IMR-90 (cell line): ENCODE measurements at places on chromosomes 2 and 18. TPM values are rescaled to one million over a fixed set of nuclear protein-coding genes. Genes with fewer than 3 reads are reported as not detected.
A peak's percentile ranks its signal among the peaks of the same experiment; 100 is the strongest.

Gene SLC9A2
- not detected in 2 replicates for total RNA-seq

Gene SULT1C2
- not detected in 2 replicates for total RNA-seq

Gene SIX3
- total RNA-seq = not detected in 2 replicates

Gene TDRD15
- total RNA-seq = not detected in 2 replicates

Gene KCNG3
- under 0.01 TPM in 1 of 2 replicates, not detected in the other for total RNA-seq

DNA sequence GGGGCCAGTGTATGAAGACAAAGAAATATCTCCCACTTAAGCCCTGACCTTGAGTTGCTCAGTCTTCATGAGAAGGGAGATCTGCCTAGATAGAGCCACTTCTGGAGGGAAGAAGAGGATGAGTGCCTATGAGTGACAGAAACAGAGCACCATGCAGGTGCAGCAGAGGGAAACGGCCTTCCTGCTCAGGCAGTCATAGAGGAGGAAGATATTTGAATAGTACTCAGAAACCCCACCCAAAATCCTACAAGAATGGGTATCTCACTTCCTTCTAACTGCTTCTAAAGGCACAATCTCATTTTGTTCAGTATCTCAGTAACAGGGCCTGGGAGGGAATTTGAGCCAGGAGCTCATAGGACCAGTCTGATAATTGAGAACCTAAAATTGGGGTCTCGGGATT lies 339.3 kb downstream of the ALK start:
- no peaks in the 10 kb centered on the region for H3K36me3 ChIP-seq
- DNase-seq = no peak
- peaks cover 2% of the 10 kb centered on the region; the same call in 1 of the 2 replicates for H3K27me3 ChIP-seq
- no peak overlapping the region for H3K4me3 ChIP-seq
- H3K27ac ChIP-seq = no peak overlapping the region

DNA sequence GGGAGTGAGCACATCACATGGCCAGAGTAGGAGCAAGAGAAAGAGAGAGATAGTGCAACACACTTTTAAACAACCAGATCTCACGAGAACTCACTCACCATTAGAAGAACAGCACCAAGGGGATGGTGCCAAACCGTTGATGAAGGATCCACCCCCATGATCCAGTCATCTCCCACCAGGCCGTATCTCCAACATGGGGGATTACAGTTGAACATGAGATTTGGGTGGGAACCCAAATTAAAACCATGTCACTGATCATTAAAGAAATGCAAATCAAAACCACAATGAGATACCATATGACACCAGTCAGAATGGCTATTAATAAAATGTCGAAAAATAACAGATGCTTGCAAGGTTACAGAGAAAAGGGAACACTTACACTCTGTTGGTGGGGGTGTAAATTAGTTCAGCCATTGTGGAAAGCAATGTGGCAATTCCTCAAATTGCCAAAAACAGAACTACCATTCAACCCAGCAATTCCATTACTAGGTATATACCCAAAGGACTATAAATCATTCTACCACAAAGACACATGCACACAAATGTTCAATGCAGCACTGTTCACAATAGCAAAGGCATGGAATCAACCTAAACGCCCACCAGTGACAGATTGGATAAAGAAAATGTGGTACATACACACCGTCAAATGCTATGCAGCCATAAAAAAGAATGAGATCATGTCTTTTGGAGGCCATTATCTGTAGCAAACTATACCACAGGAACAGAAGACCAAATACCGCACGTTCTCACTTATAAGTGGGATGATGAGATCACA lies 137.1 kb downstream of the COL6A3 start:
- H3K27me3 ChIP-seq = no peaks in the 10 kb centered on the region
- no peaks in the 10 kb centered on the region for H3K36me3 ChIP-seq
- H3K27ac ChIP-seq = no peak overlapping the region
- no peak for DNase-seq
- H3K4me1 ChIP-seq = peaks cover 29% of the 10 kb centered on the region

- no peaks in the 10 kb centered on the region for H3K36me3 ChIP-seq
- no peaks in the 10 kb centered on the region for H3K27me3 ChIP-seq
- H3K4me1 ChIP-seq = no peaks in the 10 kb centered on the region
Measured at GRCh38 chr2:76749858-76750257, 772.3 kb downstream of the LRRTM4 start.

DNA sequence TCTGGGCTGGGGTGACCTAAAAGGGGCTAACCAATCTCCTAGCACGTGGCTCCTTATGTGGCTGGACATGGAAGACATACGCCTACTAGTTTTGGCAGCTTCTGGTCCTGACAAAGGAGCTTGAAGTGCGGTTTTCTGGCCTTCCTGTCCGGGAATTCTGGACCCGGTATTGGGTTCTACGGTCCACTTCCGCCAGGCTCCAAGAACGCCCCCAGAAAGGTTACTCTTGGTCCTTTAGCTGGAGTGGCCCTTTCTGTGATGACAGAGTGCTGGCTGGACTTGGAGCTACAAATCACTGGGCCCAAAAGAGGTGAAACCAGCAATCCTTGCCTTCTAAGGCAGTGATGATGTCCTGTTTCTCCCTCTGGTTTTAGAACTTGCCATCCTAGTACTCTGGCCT lies 164.2 kb upstream of the EPAS1 start:
- H3K4me1 ChIP-seq = peaks cover 5% of the 10 kb centered on the region
- H3K27ac ChIP-seq = no peak overlapping the region
- H3K4me3 ChIP-seq = no peak overlapping the region

GRCh38 chr18:12306752-12307700 lies 1.0 kb upstream of the TUBB6 start:
- H3K27ac ChIP-seq = peak overlapping the region; percentile 84
- peak; percentile 76 for DNase-seq

DNA sequence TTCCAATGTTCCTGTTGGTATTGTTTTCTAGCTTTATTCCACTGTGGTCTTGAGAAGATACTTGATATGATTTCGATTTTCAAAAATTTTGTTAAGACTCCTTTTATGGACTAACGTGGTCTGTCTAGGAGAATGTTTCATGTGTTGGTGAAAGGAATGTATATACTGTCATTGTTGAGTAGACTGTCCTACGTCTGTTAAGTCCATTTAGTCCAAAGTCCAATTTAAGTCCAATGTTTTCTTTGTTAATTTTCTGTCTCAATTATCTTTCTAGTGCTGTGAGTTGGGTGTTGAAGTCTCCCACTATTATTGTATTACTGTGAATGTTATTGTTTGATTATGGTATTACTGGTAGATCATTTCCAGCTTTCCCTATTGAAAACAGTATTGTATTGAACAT lies 55.8 kb upstream of the TTC27 start:
- H3K27ac ChIP-seq = no peak overlapping the region

DNA sequence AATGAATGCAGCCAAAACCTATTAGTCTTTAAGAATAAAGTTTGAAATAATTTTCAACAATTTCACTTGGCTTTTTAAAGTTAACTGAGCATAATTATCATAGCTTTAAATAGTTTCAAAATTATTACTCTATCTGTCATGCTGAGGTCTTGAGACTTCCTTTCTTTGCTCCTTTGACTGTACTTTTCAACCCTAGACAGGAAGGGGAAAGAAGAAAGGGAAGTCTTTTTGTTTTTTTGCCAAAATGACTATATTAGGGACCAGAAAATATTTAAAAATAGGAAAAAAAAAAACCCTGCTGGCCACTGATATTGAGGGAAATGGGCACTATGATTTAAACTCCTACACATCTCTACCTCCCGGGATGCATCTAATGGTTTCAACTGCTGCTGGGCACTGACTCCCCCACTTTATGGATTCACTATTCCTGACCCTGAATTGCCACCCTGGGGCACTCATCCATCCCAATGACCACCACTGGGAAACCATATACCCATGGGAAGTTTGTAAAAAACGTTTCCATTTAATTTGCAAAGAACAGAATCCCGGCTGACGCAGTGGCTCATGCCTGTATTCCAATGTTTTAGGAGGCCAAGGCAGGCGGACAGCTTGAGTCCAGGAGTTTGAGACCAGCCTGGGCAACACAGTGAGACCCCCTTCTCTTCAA lies 50.5 kb downstream of the GAREM1 start:
- no peak for DNase-seq
- no peaks in the 10 kb centered on the region for H3K27me3 ChIP-seq

DNA sequence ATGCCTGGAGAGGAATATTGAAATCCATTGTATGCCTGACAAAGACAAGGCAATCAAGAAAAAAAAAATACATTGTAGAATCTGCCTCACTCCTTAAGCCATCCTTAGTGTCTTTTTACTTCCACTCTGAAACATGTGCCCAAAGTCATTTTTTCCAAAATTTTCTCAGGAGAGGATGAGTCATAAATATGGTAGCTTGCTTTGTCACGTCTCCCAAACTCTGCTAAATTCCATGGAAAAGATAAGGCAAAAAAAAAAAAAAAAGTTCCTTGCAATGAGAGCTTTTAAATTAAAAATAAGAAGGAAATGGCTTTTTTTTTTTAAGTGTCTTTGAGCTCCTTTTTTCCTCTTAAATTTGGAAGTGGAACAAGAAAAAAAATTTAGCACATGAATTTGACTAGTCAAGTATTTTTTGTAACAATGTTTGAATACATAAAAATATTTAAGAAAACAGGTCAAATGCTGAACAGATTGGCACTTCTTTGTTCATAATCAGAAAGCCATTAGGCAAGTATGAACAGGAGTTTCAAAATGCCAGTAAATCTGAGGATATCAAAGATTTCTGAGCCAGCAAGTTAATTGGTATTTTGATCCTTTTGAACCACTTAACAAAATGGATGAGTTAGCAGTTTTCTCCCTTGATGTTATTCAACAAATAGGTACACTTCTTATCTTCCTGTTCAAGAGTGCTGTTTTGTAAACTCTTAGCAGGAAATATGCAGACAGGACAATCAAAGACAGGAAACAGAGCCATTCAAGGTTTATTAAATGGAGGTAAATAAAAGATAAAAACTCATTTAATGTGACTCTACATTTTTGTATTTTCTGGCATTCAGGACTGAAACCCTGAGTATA lies 247.3 kb upstream of the SP5 start:
- no peak overlapping the region for H3K27ac ChIP-seq
- no peak overlapping the region for H3K4me3 ChIP-seq
- no peaks in the 10 kb centered on the region for H3K36me3 ChIP-seq
- DNase-seq = no peak

- no peak overlapping the region for H3K27ac ChIP-seq
- no peaks in the 10 kb centered on the region for H3K27me3 ChIP-seq
- no peak overlapping the region for H3K4me3 ChIP-seq
- no peaks in the 10 kb centered on the region for H3K36me3 ChIP-seq
Measured at GRCh38 chr18:68121826-68122225, 593.1 kb downstream of the TMX3 start.

- H3K27me3 ChIP-seq = no peaks in the 10 kb centered on the region
- peaks cover 2% of the 10 kb centered on the region; the same call in 1 of the 2 replicates for H3K4me1 ChIP-seq
- no peak overlapping the region for H3K27ac ChIP-seq
- DNase-seq = peak; percentile 51
- no peak overlapping the region for H3K4me3 ChIP-seq
Measured at GRCh38 chr2:133062931-133063665, 393.1 kb upstream of the LYPD1 start.

DNA sequence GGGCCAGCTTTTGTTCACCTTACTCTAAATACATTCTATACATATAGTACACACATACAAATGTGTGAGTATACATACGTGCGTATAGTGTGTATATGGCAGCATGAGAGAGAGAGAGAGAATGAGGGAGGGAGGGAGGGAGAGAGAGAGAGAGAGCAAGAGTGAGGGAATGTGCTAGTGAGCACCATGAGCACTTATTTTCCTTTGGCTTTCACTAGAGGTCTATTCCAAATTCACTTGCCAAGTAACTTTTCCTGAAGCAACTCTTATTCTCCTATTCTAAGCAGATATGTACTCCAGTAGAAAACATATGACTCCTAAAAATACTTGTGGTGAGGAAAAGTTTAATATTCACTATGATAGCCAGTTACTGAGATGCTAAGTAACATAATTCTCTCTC lies 85.7 kb downstream of the COBLL1 start:
- no peaks in the 10 kb centered on the region for H3K4me1 ChIP-seq
- no peaks in the 10 kb centered on the region for H3K27me3 ChIP-seq
- no peak overlapping the region for H3K4me3 ChIP-seq
- H3K27ac ChIP-seq = no peak overlapping the region

GRCh38 chr2:128444121-128444771 lies 125.6 kb upstream of the HS6ST1 start:
- peaks cover 2% of the 10 kb centered on the region; the same call in 1 of the 2 replicates for H3K27me3 ChIP-seq
- no peaks in the 10 kb centered on the region for H3K36me3 ChIP-seq
- peaks cover 10% of the 10 kb centered on the region; the same call in 1 of the 2 replicates for H3K4me1 ChIP-seq
- no peak for DNase-seq

- H3K27me3 ChIP-seq = no peaks in the 10 kb centered on the region
- DNase-seq = no peak
Measured at GRCh38 chr2:201349601-201350000, 7.5 kb downstream of the FLACC1 start.

DNA sequence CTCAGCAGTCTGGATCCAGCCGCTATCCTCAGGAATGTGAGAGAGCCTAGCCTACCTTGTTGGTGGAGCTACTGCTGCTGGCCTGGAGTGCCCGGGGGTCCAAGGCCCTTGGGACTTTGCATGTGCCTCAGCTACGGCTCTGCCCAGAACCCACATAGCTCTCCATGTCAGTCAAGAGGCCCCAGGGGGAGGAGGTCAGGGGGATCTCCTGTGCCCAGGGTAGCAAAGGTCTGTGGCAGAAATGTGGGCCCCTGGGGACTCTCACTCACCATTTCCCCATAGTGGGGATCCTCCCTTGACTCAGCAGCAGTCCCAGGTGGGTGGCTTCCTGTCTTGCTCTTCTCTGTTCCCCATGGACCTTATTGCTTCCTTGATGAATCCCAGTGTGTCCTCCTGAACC lies 342.7 kb upstream of the CHAC2 start:
- no peak for DNase-seq
- H3K4me1 ChIP-seq = no peaks in the 10 kb centered on the region
- H3K36me3 ChIP-seq = no peaks in the 10 kb centered on the region
- no peaks in the 10 kb centered on the region; the same call in 1 of the 2 replicates for H3K27me3 ChIP-seq

DNA sequence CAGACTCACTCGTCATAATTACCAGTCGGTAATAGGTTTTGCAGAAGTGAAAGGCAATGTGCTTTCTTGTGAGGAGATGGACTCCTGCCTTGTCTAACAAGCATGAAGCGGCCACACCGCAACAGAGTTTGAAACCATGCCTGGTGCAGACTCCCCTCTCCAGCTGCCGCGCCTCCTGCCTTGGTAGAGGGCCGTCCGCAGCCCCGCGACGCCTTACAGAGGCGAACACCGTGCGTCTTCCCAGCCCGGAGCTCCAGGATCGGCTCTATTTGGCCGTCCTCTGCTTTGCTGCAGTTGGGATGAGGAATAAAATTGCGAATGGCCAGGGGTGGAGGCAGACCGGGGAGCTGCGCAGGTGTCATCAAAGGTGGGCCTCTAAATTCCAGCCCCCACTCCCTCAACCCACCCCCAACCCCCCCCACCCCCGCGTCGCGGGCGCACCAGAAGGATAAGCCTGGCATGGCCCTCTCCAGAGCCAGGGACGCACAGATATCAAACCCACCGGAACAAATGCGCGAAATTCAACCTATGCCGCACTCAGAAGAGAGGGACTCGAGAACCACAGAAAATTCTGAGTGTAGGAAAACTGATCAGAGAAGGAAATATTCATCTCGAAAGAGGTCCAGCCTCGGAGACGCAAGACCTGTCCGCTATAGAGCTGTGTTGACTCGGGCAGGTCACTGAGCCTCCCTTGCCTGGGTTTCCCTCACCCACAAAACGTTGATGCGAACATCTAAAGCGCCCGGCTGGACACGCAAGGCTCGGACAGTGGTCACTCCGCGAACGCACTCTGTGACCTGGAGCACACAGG lies 1.1 kb downstream of the TRABD2A start:
- H3K36me3 ChIP-seq = no peaks in the 10 kb centered on the region
- H3K4me1 ChIP-seq = peaks cover 13% of the 10 kb centered on the region
- DNase-seq = no peak
- peak overlapping the region; percentile 78 for H3K27ac ChIP-seq
